Left cardiac atrium (tissue), 4 donors: ENCODE measurements at places on chromosomes 6 and 20. TPM values are rescaled to one million over a fixed set of nuclear protein-coding genes. Genes with fewer than 3 reads are reported as not detected.

DNA sequence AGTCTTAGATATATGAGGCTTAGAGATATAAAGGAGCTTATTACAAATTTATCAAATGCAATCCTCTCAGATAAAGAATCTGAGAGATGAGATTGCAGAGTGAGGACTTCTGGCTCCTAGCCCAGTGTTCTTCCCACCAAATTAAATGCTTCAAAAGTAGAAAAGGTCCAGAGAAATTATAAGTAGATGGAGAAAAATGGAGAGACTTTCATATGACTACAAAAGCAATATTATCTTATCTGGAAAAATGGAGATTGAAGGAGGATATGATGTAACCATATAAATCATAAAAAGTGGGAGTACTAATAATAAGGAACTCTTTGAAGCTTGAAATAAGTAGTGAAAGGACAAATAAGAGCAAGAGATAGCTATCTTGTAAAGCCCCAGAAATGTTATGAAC, 2.8 kb downstream of the KCTD20 start:
- no peak for DNase-seq

DNA sequence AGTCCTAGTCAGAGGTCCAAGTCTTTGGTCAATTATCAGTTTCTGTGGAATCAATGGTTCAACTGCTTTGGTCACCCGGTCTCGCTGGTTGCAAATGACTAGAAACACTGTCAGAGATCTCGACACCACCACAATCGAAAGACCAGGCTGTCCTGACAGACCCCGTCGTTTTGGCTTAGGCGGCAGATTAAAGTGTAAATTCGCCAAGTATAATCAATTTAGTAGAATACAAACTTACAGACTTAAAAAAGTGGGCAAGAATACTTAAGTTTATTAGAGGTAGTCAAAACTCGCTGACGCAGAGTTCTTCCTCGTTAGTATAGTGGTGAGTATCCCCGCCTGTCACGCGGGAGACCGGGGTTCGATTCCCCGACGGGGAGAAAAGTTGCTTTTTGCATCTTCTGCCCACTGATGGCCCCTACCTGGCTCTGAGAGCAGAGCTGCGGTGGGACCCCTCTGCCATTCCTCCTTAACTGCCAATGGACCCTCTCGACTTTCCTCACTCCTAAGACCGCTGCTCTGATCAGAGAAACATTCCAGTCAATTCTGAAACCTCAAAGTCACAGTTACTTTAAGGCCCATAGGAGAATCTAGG, 30.6 kb upstream of the ZNF184 start:
- DNase-seq: peak; percentile 55

- DNase-seq: no peak
Observed at GRCh38 chr6:106924694-106925523, 49.6 kb downstream of the CD24 start.

DNA sequence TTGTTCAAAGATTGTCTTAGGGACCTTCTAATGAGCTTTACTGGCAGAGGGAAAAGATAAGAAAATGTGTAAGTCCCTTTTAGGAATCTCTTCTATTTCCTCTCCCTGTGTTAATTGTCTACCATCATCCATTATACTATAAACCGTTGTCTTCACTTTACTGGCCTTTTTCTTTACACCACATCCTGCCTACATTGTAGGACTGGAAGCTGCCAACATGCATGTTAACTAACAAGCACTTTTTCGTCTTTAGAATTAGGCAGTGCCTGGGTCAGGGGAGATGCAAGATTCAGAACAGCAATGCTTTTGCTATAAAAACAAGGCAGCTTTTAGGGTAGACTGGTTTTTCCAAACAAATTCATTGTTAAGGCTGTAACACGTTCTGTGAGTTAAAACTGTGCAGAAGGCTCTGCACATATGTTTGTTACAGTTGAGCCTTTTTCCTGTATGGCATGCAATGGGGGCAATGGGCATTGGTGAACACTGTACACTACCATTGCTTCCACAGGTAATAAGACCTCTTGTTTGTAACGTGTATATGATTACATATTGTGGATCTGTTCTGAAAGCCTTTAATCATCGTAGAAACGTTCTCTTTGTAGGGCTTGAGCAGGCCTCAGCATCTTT, 10.9 kb upstream of the PKIG start:
- DNase-seq: no peak

DNA sequence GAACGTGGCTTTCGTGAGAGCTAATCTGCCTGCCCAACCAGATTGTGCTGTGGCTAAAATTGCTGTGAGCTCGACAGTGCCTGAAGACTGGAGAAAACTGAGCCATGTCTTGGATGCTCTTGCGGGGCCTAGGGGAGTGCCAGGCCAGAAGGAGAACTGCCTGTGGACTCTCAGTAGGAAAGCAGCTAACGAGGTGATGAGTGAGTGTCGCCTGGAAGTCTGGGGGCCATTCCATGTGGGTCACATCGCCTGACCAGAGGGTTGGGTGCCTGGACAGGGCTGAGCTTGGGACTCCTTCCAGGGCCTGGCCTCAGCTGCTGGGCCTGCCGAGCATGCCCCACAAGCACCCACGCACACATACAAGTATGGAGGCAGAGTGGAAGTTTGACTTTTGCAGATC, 166.5 kb downstream of the VEGFA start:
- DNase-seq: no peak

DNA sequence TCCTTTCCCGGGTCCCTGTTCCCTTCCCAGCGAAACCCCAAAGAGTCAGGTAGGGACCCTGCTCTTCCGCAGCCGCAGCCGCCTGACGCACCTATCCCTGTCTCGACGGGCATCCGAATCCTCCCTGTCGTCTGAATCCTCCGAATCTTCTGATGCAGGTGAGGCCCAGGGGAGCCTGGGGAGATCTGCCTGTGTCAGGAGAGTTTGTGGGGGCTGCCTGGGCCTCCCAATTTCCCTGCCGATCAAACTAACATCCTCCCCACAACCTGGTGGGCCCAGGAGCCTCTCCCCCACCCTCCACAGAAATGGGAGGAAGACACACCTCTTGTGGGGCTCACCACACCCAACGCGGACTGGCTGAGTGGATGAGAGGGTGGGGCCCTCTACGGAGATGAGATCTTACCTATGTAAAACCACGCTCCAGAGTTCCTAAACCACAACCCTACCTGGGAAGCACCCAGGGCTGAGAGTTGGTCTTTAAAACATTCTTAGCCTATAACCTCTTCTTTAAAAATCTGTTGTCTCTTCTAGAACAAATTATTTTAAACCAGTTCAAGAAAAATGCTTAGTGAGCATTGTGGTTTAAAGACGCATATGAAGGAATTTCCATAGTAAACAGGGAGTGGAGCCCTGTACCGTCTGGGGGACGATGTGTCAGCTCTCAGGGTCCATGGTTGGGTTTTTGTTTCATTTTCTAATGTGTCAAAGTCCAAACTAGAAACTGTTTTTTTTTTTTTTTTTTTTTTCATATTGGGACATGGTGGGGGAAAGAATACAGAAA, 1.7 kb downstream of the CDC25B start:
- no peak for DNase-seq

- no peak for DNase-seq
Observed at GRCh38 chr20:24836041-24836533, 113.0 kb upstream of the CST7 start.

GRCh38 chr6:41634657-41635056, 3.6 kb upstream of the MDFI start:
- DNase-seq: no peak

DNA sequence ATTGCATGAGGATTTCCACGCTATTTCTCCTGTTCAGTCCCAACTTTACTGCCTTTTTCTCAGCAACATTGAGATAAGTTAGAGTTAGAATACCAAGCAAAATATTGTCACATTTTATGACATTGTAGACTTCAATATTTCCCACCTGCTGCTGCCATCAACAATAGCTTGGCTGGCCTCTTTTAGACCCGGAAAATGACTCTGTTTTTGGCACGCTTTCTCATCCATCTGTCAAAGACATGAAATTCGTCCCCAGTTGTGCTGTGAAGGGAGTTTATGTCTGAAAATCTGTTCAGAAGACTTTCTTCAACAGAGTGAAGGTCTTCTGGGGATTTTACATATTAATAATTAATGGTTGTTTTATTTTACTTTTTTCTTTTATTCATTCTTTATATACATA, 857.3 kb downstream of the FRK start:
- DNase-seq: no peak

GRCh38 chr6:4210629-4211419, 75.4 kb upstream of the ECI2 start:
- peak; percentile 41 for DNase-seq

- DNase-seq: no peak
Observed at GRCh38 chr6:37407948-37408347, 25.1 kb upstream of the CMTR1 start.

GRCh38 chr6:21990577-21990976, 306.3 kb downstream of the PRL start:
- DNase-seq: no peak

- DNase-seq: no peak
Observed at GRCh38 chr6:72417759-72418158, 204.1 kb upstream of the KCNQ5 start.

- no peak for DNase-seq
Observed at GRCh38 chr6:470901-471448, 79.4 kb downstream of the IRF4 start.

- DNase-seq: no peak
Observed at GRCh38 chr6:166950443-166950821, 5.9 kb downstream of the RNASET2 start.

GRCh38 chr20:63089051-63089907, 82.5 kb upstream of the BHLHE23 start:
- peak; percentile 8 for DNase-seq

GRCh38 chr6:31729979-31730630, 1.0 kb upstream of the DDAH2 start:
- peak; percentile 93 for DNase-seq

DNA sequence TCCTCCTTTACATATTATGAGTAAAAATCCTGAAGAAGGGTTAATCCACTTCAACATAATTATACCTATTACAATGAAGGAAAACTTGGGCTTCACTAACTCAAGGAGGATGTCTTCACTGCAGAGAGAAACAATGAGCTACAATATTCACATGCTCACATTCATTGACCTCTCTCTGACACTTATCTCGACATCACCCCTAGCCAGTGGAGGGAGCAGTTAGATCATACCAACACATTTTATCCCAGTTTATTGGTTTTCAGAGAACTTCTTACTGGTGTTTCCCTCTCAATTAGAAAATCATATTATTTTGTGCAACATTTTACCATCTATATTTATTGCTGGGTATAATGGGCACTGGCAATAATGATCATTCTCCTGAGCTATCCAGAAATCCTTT, 646.5 kb downstream of the TENT5A start:
- no peak for DNase-seq

GRCh38 chr6:143264986-143265764, 185.3 kb downstream of the ADAT2 start:
- DNase-seq: no peak

- no peak for DNase-seq
Observed at GRCh38 chr20:10769700-10770099, 95.9 kb upstream of the JAG1 start.

- DNase-seq: no peak
Observed at GRCh38 chr6:1028723-1029122, 283.2 kb upstream of the FOXQ1 start.

GRCh38 chr20:8535403-8536261, 403.6 kb downstream of the PLCB1 start:
- no peak for DNase-seq

DNA sequence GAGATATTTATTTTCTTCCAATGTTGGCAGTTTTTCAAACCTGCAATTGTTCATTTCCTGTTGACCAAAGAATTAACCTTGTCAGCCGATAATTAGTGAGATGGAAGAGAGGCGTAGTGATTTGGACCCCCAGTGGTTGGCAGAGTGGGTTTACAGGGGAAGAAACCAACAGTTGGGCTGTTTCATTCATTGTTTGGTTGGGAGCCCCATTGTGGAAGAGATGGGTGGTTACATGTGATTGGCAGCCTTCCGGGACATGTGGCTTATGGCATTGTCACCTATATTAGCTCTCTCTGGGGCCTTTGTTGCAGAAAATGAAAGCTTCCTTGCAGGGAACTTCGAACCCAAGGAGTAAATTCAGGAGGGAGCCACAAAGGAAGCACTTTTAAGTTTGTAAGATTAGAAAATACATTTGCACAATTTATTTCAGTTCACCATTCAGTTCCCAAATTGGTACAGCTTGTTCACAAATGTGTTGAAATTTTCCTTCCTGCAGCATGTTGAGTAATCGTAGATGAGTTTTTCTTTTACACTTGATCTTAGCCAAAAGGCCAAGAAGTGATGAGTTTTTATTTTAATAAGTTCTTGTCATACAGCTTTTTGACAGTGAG, 50.3 kb upstream of the CDKAL1 start:
- no peak for DNase-seq

GRCh38 chr20:44097521-44098255, 89.3 kb downstream of the JPH2 start:
- no peak for DNase-seq

DNA sequence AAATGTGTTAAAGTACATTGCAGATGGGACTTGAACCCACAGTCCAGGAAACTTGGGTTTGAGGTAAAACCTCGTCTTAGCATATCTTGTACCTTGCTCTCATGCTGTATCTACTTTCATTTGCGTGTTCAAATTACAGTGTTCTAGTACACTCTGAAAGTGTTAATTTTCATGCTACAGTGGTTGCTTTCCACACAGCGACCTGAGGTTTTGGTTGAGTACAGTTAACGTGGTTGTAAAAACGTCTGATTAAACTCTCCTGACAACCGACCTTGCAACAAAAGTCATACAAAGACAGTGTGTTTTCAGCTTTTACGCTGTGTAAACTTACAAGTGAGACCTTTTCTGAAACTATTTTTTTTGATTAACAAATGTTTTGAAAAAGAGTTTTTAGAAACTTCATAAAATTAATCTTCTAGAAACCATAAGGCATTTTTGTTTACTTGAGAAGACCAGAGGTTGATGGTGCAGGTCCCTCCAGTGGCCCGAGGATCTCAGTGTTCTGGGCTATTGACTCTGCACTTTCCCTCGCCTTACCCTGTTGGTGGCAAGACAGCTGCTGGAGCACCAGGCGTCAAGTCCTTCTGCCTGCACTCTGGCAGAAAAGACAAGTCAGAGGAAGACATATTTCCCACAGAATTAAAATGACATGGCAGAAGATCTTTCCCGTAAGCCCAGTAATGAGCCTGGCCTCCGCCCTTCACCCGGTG, 334.0 kb downstream of the THBS2 start:
- no peak for DNase-seq

GRCh38 chr20:53195876-53196610, 223.9 kb downstream of the TSHZ2 start:
- DNase-seq: no peak

Gene BPIFB2
- not detected for total RNA-seq

Gene SLC17A3
- not detected for total RNA-seq

Gene ULBP3
- 0.60 TPM for total RNA-seq

Gene RAE1
- 14.5 TPM for total RNA-seq

Gene MAP1LC3A
- total RNA-seq: 76.7 TPM

Gene C20orf202
- 0.24 TPM for total RNA-seq

Gene DEFB110
- not detected for total RNA-seq

Gene PRL
- not detected for total RNA-seq

Gene C20orf204
- total RNA-seq: 0.29 TPM

Gene ARMC12
- 0.21 TPM for total RNA-seq

Gene BTN1A1
- total RNA-seq: not detected

Gene FAXC
- not detected for total RNA-seq

Gene HLA-DQA2
- 1.1 TPM for total RNA-seq

Gene INSM1
- not detected for total RNA-seq
